ENCODE measurements at places on chromosomes 2 and 18. TPM values are rescaled to one million over a fixed set of nuclear protein-coding genes. Genes with fewer than 3 reads are reported as not detected.

ABCB6 gene
- total RNA-seq = 18.2 TPM

FABP1 gene
- total RNA-seq = not detected

PTPN18 gene
- 41.6 TPM for total RNA-seq

EVA1A gene
- total RNA-seq = not detected

DNA sequence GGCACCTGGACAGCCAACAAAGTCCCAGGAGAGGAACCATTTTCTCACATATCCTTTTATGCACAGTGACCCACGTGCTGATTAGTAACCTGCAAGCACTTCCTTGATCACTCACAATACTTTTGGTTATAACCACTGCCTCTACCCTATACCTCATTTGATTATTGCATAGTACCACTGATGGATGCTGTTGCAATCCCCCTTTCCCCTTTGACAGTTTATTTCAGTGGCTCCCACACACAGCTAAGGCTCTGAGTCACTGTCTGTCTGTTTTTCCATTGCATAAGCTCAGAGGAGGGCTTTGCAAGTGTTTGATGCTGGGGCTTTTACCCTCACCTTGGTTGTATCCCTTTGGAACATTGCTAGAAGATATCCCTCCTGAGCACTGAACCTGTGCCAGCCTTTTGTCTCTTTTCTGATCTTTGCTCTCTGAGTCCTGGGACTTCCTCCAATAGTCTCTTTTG is 101.7 kb upstream of the RBBP8 start:
- DNase-seq = peak; percentile 23

DNA sequence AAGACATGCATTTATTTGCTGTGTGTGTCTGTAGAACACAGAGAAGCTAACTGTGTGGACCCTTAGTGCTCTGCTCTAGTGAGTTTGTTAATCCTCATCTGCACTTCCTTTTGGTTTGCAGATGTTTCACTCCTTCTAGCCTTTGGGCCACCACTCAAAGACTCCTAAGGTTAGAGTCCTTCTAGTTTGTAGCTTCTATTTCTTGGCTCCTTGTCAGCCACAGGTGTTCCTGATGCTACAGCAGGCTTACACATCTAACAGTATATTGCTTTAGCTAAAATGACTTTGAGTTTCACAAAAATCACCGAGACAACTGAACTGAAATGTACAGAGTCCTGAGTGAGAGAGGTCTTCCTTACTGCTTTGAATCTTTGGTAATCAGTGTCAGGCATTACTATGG is 551.4 kb downstream of the NRXN1 start:
- no peak for DNase-seq

DNA sequence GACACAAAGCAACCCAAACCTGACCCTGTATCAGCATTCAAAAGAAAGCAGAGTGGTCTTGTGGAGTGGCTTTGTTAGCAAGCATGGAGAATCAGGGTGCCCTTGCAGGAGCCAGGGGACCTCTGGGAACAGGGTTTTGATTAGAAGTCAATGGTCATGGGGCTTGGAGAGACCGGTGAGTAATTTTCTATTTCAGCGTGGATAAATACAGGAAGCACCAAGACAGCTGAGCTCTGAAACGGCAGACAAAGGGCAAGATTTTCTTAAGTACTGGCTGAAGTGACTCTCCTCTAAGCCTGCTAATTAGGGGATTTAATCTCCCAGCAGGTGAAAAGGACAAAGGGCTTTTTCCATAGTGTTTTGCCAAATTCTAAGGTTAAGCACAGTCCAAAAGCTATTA is 78.0 kb upstream of the GAREM1 start:
- DNase-seq = no peak

GRCh38 chr2:179966778-179967394 is 40.2 kb downstream of the CWC22 start:
- no peak for DNase-seq

GRCh38 chr2:75309596-75310463 is 110.5 kb upstream of the TACR1 start:
- DNase-seq = no peak

Measured in activated CD4-positive, alpha-beta T cell treated with anti-CD3 and anti-CD28 coated beads for 36 hours (primary cell).